Tibial nerve (tissue), 4 donors: ENCODE measurements at places on chromosomes 12 and 14. TPM values are rescaled to one million over a fixed set of nuclear protein-coding genes. Genes with fewer than 3 reads are reported as not detected.
A peak's percentile ranks its signal among the peaks of the same experiment; 100 is the strongest.

Gene PRPH
- total RNA-seq: 0.84 TPM

Gene TAS2R7
- total RNA-seq: not detected

Gene PTMS
- 184 TPM for total RNA-seq

Gene SERPINA10
- not detected for total RNA-seq

Gene NUMB
- total RNA-seq: 60.7 TPM

Gene GAS2L3
- 83.2 TPM for total RNA-seq

DNA sequence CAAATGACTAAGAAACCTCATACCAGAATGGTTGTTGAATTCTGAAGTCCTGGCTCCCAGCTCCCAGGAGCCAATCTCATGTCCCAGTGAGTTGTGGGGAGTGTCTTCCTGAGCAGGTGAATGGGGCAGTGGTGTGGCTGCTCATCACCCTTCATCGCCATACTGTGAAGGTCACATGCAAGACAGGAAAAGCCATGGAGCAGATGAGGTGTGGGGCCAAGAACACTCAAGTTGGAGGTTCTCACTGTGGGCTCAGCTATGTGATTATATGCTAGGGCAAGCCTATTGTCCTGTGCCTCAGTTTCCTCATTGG lies 16.6 kb upstream of the TSPAN11 start:
- no peak for DNase-seq

GRCh38 chr12:70839544-70839943 lies 81.0 kb downstream of the PTPRR start:
- no peak for DNase-seq

- DNase-seq: no peak
Observed at GRCh38 chr12:116127859-116128258, 149.6 kb downstream of the MED13L start.

GRCh38 chr14:96165493-96166436 lies 38.9 kb upstream of the BDKRB2 start:
- no peak for DNase-seq

DNA sequence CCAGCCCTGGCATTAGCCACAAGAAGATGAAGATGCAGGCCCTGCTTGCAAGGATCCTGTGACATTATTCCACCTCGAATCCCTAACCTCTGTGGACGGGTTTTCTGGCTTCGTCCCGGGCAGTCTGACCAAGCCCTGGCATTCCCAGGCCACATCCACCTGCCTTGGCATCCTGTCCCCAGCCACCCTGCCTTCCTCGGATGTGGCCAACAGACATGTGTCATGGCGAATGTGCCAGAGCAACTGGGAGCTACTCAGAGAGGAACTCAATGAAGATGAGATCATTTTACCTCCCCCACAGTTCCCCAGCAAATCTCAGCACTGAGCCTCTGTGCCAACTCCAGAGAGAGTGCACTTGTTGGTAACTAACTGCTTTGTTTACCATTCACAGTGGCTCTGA lies 33.5 kb upstream of the KCNA5 start:
- DNase-seq: no peak

- no peak for DNase-seq
Observed at GRCh38 chr12:52291267-52291935, at the start of gene KRT81. TSS of gene KRT81 (minus strand) at chr12:52291534. CDS start at chr12:52291465, 69 bp downstream.

GRCh38 chr14:105325716-105326567 lies 11.4 kb downstream of the PACS2 start:
- DNase-seq: no peak

- no peak for DNase-seq
Observed at GRCh38 chr14:51168215-51168613, 71.8 kb upstream of the TMX1 start.

- no peak for DNase-seq
Observed at GRCh38 chr12:39503439-39503838, 60.5 kb upstream of the KIF21A start.

GRCh38 chr14:74562515-74563232 lies 49.4 kb downstream of the LTBP2 start:
- DNase-seq: no peak

GRCh38 chr14:78946949-78947348 lies 776.8 kb downstream of the NRXN3 start:
- no peak for DNase-seq

GRCh38 chr12:4591180-4591687 lies 29.2 kb downstream of the DYRK4 start:
- no peak for DNase-seq

GRCh38 chr12:53543539-53543938 lies 36.3 kb upstream of the NPFF start:
- peak; percentile 31 for DNase-seq

GRCh38 chr14:25026476-25027137 lies 23.3 kb downstream of the STXBP6 start:
- DNase-seq: no peak

GRCh38 chr14:87999277-87999676 lies 5.7 kb upstream of the GPR65 start:
- no peak for DNase-seq
